ENCODE measurements at places on chromosomes 2 and 18.

GRCh38 chr2:215812966-215813365 is 200.4 kb downstream of the MREG start:
- DNase-seq = no peak

- no peak for DNase-seq
These were observed 289.7 kb downstream of the DYSF start for GRCh38 chr2:71742953-71743601.

GRCh38 chr2:107412209-107412904 is 414.3 kb upstream of the RGPD4 start:
- no peak for DNase-seq

DNA sequence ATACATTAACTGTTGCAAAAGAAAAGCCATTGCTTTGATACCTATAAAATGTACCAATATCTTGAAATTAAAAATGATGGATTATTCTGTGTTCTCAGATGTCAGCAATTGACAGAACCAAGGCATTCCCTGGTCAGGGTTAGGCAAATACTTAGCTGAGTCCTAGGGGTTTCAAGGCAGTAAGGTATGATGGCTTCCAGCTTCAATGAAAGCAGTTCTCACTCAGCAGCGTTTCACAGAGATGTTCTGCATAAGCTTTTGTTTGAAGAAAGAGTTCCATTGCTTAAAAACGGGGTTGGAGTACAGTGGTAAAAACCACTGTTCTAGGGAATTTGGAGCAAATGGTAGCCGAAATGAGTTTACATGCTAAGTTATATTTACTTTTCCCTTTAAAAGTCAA is 17.0 kb upstream of the KANSL1L start:
- no peak for DNase-seq

- no peak for DNase-seq
These were observed 92.0 kb upstream of the SNTG2 start for GRCh38 chr2:858646-859045.

- DNase-seq = peak; percentile 13
These were observed 14.2 kb downstream of the MTX2 start for GRCh38 chr2:176283291-176284068.

- no peak for DNase-seq
These were observed 50.6 kb downstream of the ALPK2 start for GRCh38 chr18:58578321-58578720.

GRCh38 chr18:13412901-13413300 is 194.3 kb downstream of the LDLRAD4 start:
- DNase-seq = peak; percentile 47

- DNase-seq = peak; percentile 93
These were observed at the start of gene ZNF513 for GRCh38 chr2:27380626-27381545. ZNF513 (minus strand) TSS chr2:27380734; CDS start chr2:27380526, 208 bp downstream.

GRCh38 chr2:128490881-128491691 is 172.4 kb upstream of the HS6ST1 start:
- no peak for DNase-seq

DNA sequence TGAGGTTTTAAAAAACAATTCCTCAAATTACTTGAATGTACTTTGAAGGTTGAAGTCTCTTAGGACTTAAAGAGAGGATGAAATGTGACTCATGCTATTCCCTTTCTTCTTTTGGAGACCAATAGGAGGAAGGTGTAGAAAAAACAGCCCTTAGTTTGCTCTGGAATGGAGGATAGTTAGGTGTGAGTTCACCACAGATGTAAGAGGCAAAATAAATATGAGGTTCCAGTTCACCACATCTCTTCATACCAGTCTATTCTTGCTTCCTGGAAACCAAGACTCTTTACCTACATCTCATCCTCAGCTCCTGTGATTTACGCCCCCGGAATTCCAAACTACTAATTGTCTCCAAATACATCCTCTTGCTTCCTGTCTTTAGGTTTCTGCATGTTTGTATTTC is 77.5 kb upstream of the TTC21B start:
- no peak for DNase-seq

- no peak for DNase-seq
These were observed 25.4 kb downstream of the WDR75 start for GRCh38 chr2:189466656-189467055.

DNA sequence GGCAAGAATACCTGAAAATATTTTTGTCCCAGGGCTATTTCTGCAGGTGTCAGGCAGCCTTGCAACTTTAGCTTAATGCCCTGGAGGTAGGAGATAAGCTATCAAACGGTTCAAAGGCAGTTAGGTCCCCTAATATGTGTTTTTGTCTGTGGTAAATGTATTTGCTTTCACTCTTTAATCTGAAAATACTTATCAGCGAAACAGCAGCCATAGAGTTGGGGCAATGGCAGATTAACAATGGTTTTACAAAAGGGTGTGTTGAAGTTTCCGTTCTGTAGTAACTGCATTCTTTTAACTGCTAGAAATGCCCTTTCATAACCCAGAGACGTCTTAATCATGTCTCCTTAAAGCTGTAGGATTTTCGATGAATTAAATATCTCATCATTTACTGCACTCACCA is 265.0 kb upstream of the TRIB2 start:
- DNase-seq = no peak

GRCh38 chr2:10776231-10776977 is 36.2 kb downstream of the PDIA6 start:
- no peak for DNase-seq

DNA sequence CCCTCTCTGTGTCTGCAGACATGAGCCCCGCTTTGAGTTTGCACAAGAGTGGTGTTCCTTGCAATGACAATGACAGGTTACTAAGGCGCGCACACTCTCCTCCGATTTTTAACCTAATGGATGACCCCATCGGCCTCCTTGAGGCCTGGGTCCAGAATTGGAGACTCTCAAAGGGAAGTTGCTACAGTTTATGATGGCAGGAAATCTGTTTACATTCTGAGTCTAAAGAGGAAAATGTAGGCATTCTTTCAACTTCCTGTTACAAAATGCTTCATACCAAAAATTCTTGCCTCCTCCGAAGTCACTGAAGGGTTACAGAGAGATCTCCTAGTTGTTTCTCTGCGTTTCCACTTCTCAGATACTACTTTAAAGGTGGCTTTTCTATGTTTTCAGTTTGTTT is 225.3 kb upstream of the AGAP1 start:
- no peak for DNase-seq

DNA sequence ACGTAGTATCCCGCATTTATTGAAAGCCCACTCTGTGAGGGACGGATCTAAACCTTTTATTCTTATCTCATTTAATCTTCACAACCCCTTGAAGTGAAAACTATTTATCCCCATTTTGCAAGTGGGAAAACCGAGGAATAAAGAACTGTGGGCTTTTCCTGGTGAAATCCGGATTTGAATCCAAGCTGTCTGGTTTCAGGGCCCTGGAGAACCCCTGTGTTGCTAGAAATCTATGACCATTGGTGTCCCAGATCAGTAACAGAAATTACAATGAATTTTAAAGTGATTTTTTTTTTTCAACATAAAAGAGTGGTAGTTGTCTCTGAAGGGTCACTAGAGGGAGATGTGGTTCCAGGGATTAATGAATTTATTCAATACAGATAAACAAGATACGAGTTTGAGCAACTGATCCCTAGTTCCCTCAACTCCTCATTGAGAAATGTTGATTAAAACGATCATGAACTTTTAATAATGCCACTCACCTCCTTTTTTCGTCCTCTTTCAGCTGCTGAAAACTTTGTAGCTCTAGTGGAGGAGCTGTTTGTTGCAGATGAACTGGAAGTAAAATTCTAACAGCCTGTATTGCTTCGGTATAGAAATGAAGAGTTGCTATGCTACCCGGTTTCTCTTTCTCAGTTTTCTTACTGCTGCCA is 940 bp downstream of the XRCC5 start:
- DNase-seq = peak; percentile 46

- no peak for DNase-seq
These were observed 60.1 kb upstream of the ZSWIM2 start for GRCh38 chr2:186909095-186909494.

Data from NCI-H510A treated with DMSO at 0.1 percent for 48 hours (cell line).